Motor neuron (in vitro differentiated cells): ENCODE measurements at places on chromosomes 11 and 22. TPM values are rescaled to one million over a fixed set of nuclear protein-coding genes. Genes with fewer than 3 reads are reported as not detected.

The CNIH2 gene
- total RNA-seq = 44.4 and 53.9 TPM in 2 replicates

The GRM5 gene
- total RNA-seq = 4.6 and 4.8 TPM in 2 replicates

The OR2D3 gene
- not detected in 2 replicates for total RNA-seq

The PKDREJ gene
- total RNA-seq = 0.83 and 0.84 TPM in 2 replicates

The C11orf16 gene
- 0.44 TPM in 1 of 2 replicates, not detected in the other for total RNA-seq

The PGA4 gene
- 2.4 TPM in 1 of 2 replicates, not detected in the other for total RNA-seq
